ENCODE measurements at places on chromosomes 13 and 19.
A peak's percentile ranks its signal among the peaks of the same experiment; 100 is the strongest.

DNA sequence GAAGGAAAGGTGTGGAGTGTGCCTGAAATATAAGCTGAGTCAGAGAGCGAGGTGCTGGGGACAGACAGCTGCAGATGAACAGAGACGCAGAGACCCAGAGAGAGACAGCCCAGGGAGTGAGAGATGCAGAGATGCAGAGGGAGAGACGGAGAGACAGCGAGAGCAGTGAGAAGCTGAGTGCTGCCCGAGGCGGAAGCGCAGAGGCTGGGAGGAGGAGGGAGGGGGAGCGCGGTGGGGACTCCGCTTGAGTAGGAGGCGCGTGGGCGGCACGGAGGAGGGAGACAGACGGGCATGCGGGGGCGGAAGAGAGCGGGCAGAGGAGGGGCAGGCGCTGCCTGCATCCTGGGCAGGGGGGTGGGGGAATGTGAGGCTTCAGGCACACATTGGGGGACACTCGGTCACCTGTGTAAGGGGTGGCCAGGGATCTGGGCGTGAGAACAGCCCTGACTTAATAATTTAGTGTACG, 25.7 kb downstream of the SLC8A2 start:
- H3K4me3 ChIP-seq, result no peak overlapping the region
- no peaks in the 10 kb centered on the region for H3K4me1 ChIP-seq
- H3K36me3 ChIP-seq, result no peaks in the 10 kb centered on the region
- H3K27me3 ChIP-seq, result no peaks in the 10 kb centered on the region
- DNase-seq, result peak; percentile 71

- DNase-seq, result no peak
- H3K36me3 ChIP-seq, result no peaks in the 10 kb centered on the region
- peaks cover 17% of the 10 kb centered on the region for H3K4me1 ChIP-seq
- no peaks in the 10 kb centered on the region for H3K27me3 ChIP-seq
- no peak overlapping the region for H3K27ac ChIP-seq
- H3K4me3 ChIP-seq, result no peak overlapping the region
These were observed 11.8 kb downstream of the STK11 start for GRCh38 chr19:1217366-1217765.

DNA sequence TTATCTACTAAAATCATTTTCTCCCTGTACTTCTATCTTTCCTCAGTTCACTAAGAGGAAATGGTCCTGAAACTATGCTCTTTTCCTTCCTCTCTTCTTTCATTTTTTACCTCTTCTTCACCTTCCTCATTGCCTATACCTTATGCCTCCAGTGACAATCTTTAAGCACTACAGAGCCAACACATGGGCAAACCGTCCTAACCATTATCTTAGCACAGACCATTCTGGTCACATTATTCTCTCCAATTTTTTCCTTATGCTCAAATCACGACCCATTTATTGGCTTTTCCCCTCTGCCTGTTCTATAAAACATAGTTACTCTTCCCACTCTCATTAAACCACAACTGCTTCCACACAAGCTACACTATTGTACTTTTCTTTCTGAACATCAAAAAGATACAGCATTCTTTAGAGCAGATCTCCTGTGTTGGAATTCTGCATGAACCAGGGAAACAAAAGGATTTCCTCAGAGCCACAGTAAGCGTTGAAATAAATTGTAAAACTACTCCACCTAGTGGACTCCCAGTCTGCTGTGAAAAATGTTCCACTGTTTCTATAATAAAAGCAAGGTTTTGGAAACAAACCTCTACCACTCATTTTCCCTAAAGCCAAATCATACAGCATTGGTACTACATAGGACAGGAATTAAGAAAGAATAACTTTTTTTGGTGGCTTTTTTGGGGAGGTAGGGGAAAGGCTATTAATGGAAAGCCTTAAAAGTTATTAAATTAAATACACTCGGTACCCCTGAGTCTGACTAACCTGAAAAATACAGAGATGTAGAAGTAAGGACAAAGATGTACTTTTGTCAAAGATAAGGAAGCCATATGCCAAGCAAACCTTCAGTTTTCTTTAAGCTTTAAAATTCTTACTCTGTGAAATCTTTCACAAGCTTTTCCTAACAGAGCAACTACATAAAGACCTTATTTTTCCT, 19.5 kb downstream of the NUFIP1 start:
- no peaks in the 10 kb centered on the region for H3K4me1 ChIP-seq
- peak overlapping the region; percentile 66 for H3K27ac ChIP-seq
- H3K27me3 ChIP-seq, result no peaks in the 10 kb centered on the region

DNA sequence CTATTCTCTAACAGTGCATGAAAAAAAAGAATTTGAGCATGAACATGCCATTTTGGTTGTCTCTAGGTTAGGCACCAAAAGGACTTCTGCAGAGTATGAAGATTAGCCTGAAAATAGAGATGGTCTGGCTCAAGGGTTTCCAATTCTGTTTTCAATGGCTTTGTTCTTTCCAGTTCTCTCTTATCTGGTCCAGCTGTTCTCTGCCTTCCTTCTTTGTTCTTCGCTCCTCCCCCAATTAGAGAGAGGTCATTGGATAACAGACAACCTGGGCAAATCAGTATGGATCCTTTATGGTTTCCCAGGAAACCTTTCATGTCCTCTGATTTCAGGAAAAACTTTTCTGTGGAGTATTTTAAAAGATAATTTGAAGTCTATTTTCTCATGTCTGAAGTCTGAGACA, 623.4 kb downstream of the PCDH17 start:
- no peak for DNase-seq
- H3K36me3 ChIP-seq, result no peaks in the 10 kb centered on the region
- no peak overlapping the region for H3K4me3 ChIP-seq
- H3K27ac ChIP-seq, result no peak overlapping the region
- H3K27me3 ChIP-seq, result no peaks in the 10 kb centered on the region

GRCh38 chr13:47332149-47332548, 435.3 kb upstream of the HTR2A start:
- no peak for DNase-seq
- H3K27me3 ChIP-seq, result no peaks in the 10 kb centered on the region

All from uterus (tissue), 4 donors.